Nephron progenitor cell (in vitro differentiated cells): ENCODE measurements at places on chromosomes 16 and 17.
A peak's percentile ranks its signal among the peaks of the same experiment; 100 is the strongest.

DNA sequence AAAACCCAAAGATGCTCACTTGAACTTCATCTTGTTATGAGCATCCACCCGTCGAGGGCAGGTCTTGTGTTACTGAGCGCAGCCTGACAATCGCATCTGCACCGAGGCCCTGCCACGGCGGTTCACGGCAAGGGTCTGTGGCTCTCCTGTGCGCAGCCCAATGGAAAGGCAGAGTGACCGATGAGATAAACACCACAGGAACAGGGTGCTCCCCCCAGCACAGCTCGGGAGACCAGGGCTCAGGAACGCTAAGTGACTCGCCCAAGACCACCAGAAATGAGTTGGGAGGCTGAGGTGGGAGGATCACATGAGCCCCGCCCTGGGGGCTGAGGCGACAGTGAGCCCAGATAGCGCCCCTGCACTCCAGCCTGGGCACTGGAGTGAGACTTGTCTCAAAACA is 134.7 kb downstream of the ANKRD11 start:
- H3K27me3 ChIP-seq: no peaks in the 10 kb centered on the region
- peak overlapping the region; percentile 14 for H3K27ac ChIP-seq

DNA sequence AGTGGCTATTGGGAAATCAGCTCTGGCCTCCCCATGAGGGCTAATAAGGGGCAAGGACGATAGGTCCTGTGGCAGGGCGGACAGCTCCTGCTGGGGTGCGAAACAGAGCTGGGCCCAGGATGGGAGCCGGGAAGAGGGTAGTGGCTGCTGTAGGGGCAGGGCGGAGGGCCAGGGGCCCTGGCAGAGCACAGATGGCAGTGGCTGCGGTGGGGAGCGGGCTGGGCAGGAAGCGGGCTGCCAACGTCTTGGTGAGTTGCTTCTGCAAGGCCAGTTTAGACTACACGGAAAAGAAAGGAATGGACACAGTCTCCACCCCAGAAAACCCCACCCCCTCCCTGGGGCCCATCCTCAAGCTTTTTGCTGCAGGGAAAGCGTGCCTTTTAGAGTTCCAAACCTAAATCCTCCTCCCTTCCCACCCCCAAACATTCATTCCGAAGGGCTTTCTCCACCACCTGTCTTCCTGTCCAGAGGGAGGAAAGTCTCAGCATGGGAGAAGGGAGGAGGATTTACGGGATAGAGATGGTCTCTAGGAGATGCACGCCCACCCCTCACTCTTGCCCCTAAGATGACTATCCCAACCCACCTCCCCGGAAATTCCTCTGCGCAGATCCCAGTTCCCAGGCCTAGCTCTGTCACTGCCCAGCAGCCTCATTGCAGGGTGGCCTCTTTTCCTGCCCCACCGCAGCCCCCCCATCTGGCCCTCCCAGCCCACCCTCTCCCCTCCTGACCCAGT is 7.1 kb downstream of the NKIRAS2 start:
- H3K4me1 ChIP-seq: peaks cover 65% of the 10 kb centered on the region
- H3K27ac ChIP-seq: no peak overlapping the region
- H3K4me3 ChIP-seq: peak overlapping the region; percentile 38

- H3K4me1 ChIP-seq: peaks cover 26% of the 10 kb centered on the region
- no peaks in the 10 kb centered on the region for H3K36me3 ChIP-seq
- H3K27me3 ChIP-seq: peaks cover 96% of the 10 kb centered on the region
- no peak within 1 kb of the TSS for H3K27ac ChIP-seq
- peak within 1 kb of the TSS; percentile 78 for H3K4me3 ChIP-seq
These were observed at the start of gene PYDC1 for GRCh38 chr16:31216422-31217135. TSS of gene PYDC1 (minus strand) at chr16:31217135. CDS start at chr16:31217028, 107 bp downstream.

DNA sequence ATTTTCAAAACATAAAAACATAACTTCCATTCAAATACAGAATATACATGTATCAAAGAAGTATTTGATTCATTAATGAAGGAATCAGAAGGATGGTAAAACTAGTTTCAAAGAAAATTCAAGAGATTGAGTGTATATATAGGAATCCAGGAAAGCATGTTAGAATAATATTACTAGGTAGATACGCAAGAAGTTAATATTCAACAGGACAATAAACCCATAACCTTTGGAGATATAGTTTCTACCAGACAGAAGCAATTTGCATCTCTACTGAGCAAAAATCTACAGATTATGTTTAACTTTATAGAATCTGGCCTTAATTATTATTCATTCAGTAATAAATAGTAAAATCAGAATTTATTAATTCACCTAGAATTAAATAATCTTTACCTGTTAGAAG is 166.8 kb downstream of the CNTNAP4 start:
- H3K4me3 ChIP-seq: no peak overlapping the region
- DNase-seq: no peak
- no peaks in the 10 kb centered on the region for H3K27me3 ChIP-seq
- H3K36me3 ChIP-seq: no peaks in the 10 kb centered on the region
- H3K27ac ChIP-seq: no peak overlapping the region

DNA sequence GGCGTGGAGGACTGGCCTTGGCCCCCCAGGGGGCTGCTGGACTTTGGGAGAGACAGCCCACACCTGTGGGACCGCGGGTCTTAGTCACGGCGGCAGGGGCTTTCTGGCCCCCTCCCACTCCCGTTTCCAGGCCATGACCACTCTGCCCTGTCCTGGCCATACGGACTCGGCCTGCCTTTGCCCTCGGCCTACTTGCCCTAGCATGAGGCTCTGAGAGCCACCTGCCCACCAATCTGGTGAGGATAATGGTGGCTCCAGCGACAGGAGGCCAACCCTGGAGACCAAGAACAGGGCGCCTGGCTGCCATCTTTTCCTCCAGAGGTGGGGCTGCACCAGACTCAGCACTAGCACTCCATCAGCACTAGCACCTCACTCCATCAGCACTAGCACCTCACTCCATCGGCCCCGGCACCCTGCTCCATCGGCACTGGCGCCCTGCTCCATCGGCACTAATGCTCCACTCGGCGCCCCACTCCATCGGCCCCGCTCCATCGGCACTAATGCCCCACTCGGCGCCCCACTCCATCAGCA is 7.0 kb downstream of the ZNF213 start:
- no peak overlapping the region for H3K4me3 ChIP-seq
- H3K27ac ChIP-seq: no peak overlapping the region
- H3K27me3 ChIP-seq: peaks cover 13% of the 10 kb centered on the region

DNA sequence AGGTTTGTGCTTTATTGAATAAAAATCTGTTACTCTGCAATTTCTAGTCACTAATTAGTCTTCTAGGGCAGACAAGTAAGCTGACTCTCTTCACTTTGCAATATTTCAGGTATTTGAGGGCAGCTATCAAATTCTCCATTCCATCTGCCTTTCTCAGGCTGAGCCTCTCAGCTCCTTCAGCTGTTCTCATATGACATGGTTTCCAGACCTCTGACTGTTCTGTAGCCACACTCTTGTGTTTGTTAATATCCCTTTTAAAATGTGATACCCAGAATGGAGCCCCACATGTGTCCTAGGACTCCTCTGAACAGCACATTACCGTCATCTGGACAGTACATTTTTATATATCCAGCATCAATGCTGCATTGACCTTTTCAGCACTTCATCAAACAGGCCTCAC is 46.1 kb upstream of the MTMR4 start:
- H3K36me3 ChIP-seq: no peaks in the 10 kb centered on the region
- no peak for DNase-seq
- peaks cover 4% of the 10 kb centered on the region for H3K27me3 ChIP-seq
- no peak overlapping the region for H3K27ac ChIP-seq
- H3K4me1 ChIP-seq: no peaks in the 10 kb centered on the region

DNA sequence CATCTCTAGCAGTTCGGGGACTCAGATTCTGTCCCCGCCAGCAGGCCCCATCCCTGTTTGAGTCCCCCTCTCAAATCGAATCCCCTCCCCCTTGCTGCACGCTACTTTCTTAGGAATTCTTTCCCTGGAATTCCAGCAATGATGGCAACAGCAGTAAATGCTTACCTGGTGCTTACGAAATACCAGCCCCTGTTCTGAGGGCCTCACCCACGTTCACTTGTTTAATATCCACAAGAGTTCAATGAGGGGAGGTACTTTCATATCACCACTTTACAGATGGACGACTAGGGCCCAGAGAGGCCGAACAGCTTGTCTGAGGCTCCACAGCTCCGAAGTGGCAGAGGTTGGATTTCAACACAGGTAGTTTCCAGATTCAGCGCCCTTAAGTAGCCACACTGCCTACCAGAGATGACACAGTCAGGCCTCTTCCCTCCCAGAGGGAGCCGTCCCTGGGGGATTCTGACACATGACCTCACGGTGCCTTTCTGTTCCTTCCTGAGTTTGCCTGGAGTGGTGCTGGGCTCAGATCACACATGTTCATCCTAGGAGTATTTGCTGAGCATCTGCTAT is 120.7 kb upstream of the GSE1 start:
- no peak overlapping the region for H3K27ac ChIP-seq

- H3K4me1 ChIP-seq: peaks cover 91% of the 10 kb centered on the region
- H3K36me3 ChIP-seq: no peaks in the 10 kb centered on the region
- H3K27ac ChIP-seq: peak overlapping the region; percentile 52
- peak overlapping the region; percentile 31 for H3K4me3 ChIP-seq
- H3K27me3 ChIP-seq: peaks cover 4% of the 10 kb centered on the region
These were observed 153.8 kb downstream of the SNX11 start for GRCh38 chr17:48261297-48261880.

DNA sequence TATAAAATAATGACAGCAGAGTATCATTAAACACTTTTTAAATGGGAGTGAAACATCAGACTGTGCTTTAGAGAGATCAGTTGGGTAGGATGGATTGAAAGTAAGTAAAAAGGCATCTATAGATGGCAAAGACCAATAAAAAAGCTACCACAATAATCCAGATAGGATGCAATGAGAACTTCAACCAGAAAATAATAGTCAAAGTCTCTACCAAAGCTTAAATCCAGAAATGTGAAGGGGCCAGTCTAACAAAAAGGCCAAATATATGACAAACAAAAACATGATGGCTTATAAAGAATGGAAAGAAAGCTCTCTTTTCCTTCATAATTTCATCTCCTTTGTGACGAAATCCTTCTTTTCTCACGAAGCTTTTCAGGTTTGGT is 12.3 kb downstream of the KANSL1 start:
- H3K4me3 ChIP-seq: no peak overlapping the region
- peaks cover 53% of the 10 kb centered on the region for H3K4me1 ChIP-seq
- peak overlapping the region; percentile 74 for H3K27ac ChIP-seq
- no peaks in the 10 kb centered on the region for H3K27me3 ChIP-seq

DNA sequence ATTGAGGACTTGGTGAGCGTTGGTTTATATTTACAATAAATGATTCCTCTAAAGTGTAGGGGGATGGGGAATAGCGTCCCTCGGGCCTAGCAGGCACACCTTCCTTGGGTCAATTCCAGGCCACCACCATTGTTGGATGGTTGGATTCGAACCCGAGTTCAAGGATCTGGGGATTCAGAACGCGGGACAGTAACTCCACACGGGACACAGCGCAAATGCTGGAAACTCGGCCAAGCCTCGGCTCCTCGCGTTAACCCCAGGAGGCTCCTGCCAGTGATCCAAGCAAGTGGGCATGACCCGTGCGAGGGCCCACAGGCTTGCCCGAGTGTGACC is 613 bp downstream of the B9D1 start:
- H3K4me3 ChIP-seq: peak overlapping the region; percentile 90
- no peaks in the 10 kb centered on the region for H3K27me3 ChIP-seq
- peaks cover 78% of the 10 kb centered on the region for H3K4me1 ChIP-seq
- H3K27ac ChIP-seq: no peak overlapping the region
